Colonic mucosa (tissue), 4 donors: ENCODE measurements at places on chromosomes 7 and 10.

- H3K4me3 ChIP-seq, result no peak overlapping the region
- no peaks in the 10 kb centered on the region for H3K4me1 ChIP-seq
- H3K36me3 ChIP-seq, result no peaks in the 10 kb centered on the region
- H3K27ac ChIP-seq, result no peak overlapping the region
Measured at GRCh38 chr10:132565516-132566209, 28.1 kb downstream of the INPP5A start.

GRCh38 chr7:150450491-150451001, at the start of gene GIMAP8:
Gene GIMAP8, plus strand, starts transcription at chr7:150450630. Its CDS starts 16,069 bp downstream, at chr7:150466699.
- no peaks in the 10 kb centered on the region for H3K36me3 ChIP-seq
- peak; percentile 34 for DNase-seq
- peak within 1 kb of the TSS; percentile 30 for H3K27ac ChIP-seq
- no peaks in the 10 kb centered on the region for H3K27me3 ChIP-seq

DNA sequence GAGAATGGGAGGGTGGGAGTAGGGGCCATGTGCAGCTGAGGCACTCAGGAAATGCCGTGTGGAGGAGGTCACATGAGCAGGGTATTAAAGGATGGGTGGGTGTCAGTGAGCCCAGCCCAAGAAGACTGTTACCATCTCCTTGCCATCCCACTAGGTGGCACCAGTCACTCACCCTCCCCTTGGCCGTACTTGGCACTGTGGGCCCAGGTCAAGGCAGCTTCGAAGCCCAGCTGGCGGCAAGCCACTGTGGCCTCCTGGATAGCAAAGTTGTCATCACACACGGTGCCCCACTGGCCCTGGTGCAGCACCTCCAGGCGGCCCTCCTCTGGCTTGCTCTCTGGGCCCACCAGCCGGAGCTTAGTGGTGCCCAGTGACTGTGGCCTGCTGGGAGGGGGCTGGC, 5.4 kb downstream of the LOXL4 start:
- H3K27me3 ChIP-seq, result peaks cover 5% of the 10 kb centered on the region
- no peak overlapping the region for H3K27ac ChIP-seq
- DNase-seq, result no peak
- no peaks in the 10 kb centered on the region for H3K4me1 ChIP-seq
- no peak overlapping the region for H3K4me3 ChIP-seq

DNA sequence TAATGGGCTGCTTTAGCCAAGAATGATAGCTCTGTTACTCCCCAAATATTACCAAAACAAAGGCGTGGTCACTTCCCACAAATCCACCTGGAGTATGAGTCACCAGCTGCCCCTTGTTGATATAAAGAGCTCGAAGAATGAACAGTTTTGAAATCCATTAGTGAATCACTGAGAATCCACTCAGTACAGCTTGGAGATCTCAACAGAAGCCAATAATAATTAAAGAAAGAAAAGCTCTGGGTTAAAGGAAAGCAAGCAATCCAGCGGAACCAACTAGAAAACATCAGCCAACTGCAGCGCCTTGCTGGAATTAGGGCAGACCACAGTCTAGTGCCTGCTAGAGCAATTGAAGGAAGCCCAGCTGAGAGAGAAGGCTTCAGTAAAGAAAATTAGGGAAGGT, 576.0 kb upstream of the C7orf33 start:
- H3K27ac ChIP-seq, result no peak overlapping the region
- DNase-seq, result no peak
- H3K27me3 ChIP-seq, result no peaks in the 10 kb centered on the region

- H3K36me3 ChIP-seq, result no peaks in the 10 kb centered on the region
- no peak overlapping the region for H3K4me3 ChIP-seq
- H3K4me1 ChIP-seq, result no peaks in the 10 kb centered on the region
- H3K27me3 ChIP-seq, result no peaks in the 10 kb centered on the region
Measured at GRCh38 chr10:80421707-80422536, 13.6 kb downstream of the PRXL2A start.

DNA sequence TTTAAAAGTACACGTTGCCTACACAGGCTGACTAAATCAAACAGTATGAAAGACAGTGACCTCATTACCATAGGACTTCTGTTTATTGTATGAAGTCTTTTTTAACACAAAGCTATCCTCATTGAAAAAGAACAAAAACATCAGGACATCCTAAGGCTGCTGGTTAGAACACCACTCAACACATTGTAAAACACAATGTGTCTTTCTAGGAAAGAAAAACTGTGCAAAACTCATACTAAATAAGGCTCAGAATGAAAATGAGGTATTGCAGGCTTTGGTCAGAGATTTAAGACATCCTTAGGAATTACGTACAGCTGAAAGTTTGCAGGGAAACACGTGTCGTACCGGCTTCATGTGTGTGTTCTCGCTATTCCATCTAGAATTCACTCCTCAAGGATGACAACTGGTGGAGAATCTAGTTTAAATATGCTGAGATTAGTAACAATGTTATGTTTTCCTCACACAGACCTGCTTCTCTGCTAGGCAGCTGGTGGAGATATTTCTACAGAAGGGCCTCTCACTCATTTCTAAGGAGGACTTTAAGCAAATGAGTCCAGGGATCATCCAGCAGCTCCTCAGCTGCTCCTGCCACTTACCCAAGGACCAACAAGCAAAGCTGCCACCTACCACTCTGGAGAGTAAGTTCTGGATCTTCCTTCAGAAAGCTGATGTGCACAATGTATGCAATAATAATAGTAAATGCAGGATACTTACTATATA, 29.3 kb downstream of the SLC39A12 start:
- no peak overlapping the region for H3K27ac ChIP-seq
- H3K27me3 ChIP-seq, result no peaks in the 10 kb centered on the region

- no peaks in the 10 kb centered on the region for H3K36me3 ChIP-seq
- no peaks in the 10 kb centered on the region for H3K4me1 ChIP-seq
- DNase-seq, result no peak
- H3K27me3 ChIP-seq, result no peaks in the 10 kb centered on the region
- no peak overlapping the region for H3K27ac ChIP-seq
Measured at GRCh38 chr10:79001082-79001885, 67.5 kb upstream of the ZMIZ1 start.

- H3K4me1 ChIP-seq, result no peaks in the 10 kb centered on the region
- H3K27me3 ChIP-seq, result no peaks in the 10 kb centered on the region
Measured at GRCh38 chr7:69772718-69773436, 174.6 kb downstream of the AUTS2 start.
